Effector memory CD4-positive, alpha-beta T cell (primary cell): ENCODE measurements at places on chromosomes 2 and 18.
A peak's percentile ranks its signal among the peaks of the same experiment; 100 is the strongest.

DNA sequence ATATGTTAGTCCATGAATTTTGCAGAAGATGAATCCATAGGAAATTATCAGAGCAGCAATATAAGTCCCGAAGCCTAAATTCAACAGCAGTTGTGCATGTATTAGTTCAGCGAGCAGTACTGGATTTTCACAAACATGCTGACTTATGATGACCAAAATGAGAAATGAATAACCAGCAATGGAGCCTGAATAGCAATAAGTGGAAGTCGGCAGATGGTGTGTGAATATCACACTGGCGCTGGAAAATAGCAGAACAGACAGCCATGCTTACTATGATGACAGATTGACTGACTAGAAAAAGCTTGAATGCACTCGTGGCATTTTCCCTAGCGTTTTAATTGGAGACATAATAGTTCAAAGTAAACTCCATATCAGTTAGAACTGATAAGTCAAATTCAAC is 1114.5 kb downstream of the DSC3 start:
- no peak for DNase-seq

DNA sequence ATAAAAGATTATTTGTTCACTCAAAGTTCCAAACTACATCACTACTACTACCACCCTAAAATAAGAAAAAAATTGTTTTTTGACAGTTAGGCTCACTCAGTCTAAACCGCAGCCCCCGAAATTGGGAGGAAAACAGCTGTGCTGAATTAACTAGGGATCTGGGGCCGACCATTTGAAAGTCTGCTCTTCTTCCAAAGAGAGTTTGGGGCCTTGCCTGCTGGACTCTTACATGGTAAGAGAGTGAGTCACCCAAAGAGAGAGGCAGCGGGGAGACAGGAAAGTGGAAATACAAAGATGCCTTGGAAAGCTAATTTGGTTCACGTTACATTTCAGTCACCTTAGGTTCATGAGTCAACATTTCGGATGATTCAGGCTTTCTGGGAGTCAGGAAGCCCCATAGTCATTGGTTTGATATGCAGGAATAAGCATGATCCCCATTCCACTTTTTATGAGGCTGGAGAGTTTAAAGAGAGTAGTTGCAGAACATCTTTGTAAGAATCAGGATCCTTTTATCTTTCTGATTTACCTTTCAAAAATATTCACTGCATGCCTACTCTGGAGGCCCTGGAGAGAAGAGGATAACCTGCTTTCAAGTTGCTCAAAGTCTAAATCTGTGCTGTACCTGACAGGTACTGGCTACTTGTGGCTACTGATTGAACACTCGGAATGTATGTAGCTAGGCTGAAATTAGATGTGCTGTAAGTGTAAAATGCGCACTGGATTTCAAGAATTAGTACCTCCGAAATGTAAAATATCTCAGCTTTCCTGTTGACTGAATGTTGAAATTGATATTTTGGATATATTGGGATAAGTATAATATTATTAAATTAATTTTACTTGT is 995 bp upstream of the RTN4 start:
- DNase-seq, result peak; percentile 22

GRCh38 chr2:235908826-235909225 is 259.4 kb downstream of the GBX2 start:
- no peak for DNase-seq

- no peak for DNase-seq
Measured at GRCh38 chr2:73488079-73488478, 102.4 kb downstream of the ALMS1 start.

DNA sequence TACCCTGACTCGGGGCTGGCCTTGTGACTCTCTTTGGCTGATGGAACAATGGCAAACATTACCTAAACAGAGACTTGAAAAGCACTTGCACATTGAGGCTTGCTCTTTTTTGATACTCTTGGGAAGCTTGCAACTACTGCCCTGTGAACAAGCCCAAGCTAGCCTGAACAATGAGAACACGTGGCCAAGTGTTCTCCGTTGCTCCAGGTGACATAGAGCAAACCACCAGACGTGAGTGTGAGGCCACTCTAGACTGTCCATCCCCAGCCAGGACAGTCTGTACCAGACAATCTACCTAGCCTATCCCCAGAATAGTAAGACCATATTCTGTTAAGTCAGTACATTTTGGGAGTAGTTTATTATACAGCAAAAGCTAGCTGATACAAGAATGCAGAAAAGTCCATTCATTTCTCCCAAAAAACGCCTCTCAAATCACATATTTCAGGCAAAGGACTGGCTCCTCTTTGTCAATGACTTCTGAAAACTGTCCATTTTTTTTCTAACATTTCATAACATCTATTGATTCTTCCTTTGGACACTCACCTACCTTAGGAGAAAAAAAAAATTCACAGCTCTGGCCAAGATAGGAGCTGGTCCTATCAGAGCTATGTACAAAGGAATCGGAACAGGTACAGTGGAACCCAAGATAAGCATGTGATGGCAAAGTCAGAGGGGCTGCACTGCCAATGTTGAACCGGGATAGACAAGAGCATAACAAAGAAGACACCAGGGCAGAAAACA is 142.1 kb upstream of the PKDCC start:
- no peak for DNase-seq

DNA sequence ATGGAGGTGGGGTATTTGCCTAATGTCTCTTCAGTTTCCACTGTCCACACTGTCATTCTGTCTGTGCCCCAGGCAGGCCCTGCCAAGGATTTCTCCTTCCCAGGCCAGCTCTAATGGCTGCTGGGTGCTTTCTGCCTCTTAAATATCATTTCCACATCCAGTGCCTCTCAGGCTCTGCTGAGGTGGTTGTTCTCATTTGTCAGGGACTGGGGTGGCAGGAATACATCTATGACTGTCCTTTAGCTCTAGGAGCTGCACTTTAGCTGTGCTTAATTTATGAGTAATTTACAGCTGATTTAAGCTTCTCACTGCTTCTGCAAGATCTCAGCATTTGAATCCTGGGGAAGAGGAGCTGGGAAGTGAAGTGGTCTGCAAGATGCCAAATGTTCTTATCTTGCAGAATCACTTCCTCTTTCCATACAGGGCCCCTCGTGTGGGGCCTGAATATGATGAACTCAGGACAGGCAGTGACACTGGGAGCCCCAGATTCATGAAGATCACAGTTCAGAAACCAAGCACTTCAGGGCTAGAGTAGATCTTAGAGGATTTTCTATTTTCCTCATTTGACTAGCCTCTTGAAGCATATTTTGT is 150.2 kb downstream of the FSHR start:
- DNase-seq, result no peak

- DNase-seq, result no peak
Measured at GRCh38 chr18:59461171-59461570, 102.1 kb upstream of the LMAN1 start.

DNA sequence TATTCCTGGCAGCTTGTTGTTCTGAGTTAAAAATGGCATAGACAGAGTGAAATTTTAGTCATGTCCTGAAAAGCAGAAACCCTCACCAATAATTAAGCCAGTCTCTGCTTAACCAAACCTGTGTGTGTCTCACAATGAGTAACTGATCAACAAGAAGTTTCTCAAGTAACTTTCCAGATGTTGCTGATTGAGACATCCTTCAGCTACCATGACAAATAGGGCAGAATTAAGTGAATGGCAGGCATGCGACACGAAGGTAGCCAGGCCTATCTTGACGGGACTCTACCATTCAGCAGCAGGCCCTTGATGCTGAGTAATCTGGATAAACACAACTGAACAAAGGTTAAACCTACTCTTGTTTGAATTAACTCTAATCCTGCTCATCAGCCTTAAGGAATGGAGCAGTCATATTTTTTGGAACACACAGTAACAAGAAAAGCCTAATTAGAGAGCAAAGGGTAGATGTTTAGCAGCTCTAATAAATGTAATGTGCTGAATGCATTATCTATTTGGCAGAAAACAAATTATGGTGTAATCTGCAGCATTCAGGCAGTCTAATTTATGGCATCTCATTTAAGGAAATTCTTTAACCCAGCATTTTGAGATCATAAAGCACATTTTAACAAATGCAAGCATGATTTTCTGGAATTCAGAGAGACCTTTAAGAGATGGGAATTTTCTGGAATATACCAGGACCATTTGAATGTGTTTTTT is 159.5 kb upstream of the EPHA4 start:
- DNase-seq, result no peak

DNA sequence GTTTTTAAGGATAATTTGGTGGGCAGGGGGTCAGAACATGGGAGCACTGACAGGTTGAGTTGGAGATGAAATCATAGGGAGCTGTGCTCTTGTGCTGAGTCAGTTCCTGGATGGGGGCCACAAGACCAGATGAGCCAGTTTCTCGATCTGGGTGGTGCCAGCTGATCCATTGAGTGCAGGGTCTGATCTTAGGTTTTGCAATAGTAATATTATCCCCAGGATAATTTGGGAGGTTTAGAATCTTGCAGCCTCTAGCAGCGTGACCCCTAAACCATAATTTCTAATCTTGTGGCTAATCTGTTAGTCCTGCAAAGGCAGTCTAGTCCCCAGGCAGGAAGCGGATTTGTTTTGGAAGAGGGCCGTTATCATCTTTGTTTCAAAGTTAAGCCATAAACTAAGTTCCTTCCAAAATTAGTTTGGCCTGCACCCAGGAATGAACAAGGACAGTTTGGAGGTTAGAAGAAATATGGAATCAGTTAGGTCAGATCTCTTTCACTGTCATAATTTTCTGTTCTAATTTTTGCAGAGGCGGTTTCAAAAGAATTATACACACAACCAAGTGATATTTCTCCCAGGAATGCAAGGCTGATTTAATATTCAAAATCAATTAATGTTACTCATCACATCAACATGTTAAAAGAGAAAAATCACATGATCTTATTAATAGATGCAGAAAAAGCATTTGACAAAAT is 23.0 kb downstream of the DBI start:
- no peak for DNase-seq

DNA sequence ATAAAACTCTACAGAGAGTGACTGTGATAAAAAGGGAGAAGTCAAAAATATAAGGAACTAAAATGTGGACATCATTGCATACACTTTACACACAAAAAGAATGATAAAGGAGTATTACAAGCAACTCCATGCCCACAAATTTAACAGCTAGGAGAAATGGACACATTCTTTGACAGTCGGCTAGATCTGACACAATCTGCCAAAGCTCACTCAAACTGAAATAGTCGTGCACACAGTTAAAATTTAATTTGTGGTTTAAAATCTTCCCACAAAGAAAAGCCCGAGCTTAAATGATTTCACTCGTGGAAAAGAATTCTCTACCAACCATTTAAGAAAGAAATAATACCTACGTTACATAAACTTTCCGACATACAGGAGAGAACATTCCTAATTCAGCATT is 132.4 kb downstream of the ZAP70 start:
- DNase-seq, result no peak

- no peak for DNase-seq
Measured at GRCh38 chr2:84729224-84729623, 151.7 kb downstream of the TRABD2A start.

DNA sequence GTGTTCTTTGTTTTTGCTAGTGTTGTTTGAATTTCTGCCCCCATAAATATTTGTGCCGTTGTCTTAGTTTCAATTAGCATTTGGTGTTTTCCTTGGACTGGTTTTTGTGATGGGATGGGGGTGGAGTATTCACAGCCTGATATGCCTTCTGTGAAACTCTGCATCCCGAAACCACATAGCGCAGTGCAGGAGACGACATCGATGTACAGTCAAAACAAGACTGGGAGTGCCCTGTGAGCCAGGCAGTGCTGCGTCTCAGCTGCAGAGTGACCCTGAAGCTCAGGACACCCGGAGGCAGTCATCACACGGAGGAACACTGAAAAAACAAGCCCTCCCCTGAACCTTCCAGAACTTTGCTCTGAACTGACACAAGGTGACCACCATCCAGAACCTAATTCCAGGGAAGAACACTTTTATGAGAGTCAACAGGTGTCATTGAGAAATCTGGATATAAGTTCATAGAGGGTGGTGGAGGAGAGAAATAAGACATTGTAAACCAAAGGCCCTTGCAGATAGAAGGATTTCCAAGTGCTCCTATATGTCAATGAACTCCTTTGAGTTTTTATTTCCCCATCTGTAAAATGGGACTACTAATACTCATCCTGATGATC is 61.2 kb upstream of the CABLES1 start:
- DNase-seq, result no peak

- DNase-seq, result no peak
Measured at GRCh38 chr2:242030858-242031257, 161.3 kb downstream of the RTP5 start.

DNA sequence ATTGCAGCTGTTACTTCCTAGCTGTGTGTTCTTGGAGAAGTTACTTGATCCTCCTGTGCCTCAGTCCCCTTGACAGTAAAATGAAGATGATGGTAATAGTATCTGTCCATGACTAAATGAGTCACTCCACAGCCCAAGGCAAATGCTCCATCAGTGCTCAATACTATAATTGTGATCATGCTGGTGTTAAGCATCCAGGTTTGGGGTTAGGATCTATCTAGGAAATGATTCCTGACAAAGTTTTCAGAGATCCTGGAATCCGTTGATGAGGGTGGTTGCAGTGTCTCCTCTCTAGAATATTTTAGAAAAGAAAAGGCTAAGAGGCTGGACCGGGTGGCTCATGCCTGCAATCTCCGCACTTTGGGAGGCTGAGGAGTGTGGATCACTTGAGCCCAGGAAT is 2.7 kb upstream of the PRELID3A start:
- no peak for DNase-seq

DNA sequence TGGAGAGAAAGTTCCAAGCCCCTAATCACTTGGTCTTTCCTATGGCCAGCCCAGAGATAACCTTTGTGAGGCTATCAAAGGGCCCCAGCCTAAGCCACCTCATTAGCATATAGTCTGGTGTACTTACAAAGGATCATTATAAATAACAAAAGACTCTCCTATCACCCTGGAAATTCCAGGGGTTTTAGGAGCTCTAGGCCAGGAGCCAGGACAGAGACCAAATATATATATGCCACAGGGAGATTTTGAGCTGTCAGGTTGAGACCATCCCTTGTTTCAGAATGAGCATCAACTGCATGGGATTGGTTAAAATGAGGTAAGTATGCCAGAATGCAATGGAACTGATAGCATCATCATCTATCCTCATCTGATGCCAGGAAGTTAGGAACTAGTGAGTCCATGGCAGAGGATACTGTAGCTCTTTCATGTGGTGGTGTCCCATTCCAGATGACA is 32.1 kb upstream of the CHRNA1 start:
- no peak for DNase-seq

- no peak for DNase-seq
Measured at GRCh38 chr2:36445185-36445866, 89.7 kb downstream of the CRIM1 start.

DNA sequence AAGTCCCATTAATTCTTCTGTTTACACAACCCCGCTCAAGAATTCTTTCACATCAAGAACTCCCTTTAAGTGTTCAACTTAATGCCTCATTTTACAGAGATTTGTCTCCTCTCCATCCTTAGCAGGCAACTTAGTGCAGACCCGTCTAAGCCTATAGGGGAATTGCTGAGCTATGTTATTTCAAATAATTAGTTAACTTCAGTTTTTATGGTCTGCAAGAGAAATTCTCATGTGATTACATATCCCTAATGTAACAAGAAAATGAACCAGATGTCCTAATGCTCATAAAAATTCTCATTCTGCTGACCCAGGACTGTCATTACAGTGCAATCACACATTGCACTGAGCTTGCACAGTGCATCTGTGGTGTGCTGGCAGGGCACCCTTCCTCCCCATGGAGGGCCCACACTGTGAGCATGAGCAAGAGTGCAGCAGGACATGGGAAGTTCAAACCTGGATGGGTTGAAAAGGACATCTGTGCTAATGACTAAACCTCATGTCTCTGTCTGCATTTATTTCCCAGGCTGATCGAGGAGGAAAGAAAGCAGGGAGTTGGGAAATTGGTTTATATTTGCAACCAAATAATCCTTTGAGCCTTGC is 97.1 kb downstream of the COL5A2 start:
- no peak for DNase-seq

- no peak for DNase-seq
Measured at GRCh38 chr2:38176619-38177021, 100.7 kb upstream of the CYP1B1 start.
